ENCODE measurements at places on chromosomes 7 and 10. TPM values are rescaled to one million over a fixed set of nuclear protein-coding genes. Genes with fewer than 3 reads are reported as not detected.

DNA sequence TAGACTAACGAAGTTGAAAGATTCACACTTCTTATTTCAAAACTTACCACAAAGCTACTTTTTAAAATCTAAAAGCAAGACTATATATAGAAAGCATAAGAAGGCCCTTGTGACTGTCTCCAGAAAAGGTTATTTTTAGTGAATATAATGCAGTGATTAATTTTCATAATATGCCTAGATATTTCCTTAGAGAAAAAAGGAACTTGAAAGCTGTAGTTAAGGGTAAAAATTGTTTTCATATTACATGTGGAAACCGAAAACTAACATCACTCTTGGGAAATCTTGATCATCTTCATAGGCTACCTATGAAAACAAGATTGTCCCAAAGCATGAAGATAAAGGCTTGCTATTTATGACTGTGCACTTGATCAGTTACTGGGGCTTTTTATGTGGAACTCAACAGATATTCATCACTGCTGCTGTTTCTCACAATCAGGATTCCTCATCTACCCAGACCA, 223.2 kb downstream of the SH2D4B start:
- no peak overlapping the region for H3K27ac ChIP-seq
- no peaks in the 10 kb centered on the region for H3K27me3 ChIP-seq
- no peaks in the 10 kb centered on the region for H3K4me1 ChIP-seq
- no peaks in the 10 kb centered on the region for H3K36me3 ChIP-seq
- DNase-seq = no peak
- no peak overlapping the region for H3K4me3 ChIP-seq

Gene CPN1
- total RNA-seq = not detected

GRCh38 chr7:45601816-45602540, 27.8 kb downstream of the ADCY1 start:
- no peaks in the 10 kb centered on the region for H3K36me3 ChIP-seq
- no peak overlapping the region for H3K4me3 ChIP-seq
- DNase-seq = peak; percentile 53
- no peaks in the 10 kb centered on the region for H3K4me1 ChIP-seq

DNA sequence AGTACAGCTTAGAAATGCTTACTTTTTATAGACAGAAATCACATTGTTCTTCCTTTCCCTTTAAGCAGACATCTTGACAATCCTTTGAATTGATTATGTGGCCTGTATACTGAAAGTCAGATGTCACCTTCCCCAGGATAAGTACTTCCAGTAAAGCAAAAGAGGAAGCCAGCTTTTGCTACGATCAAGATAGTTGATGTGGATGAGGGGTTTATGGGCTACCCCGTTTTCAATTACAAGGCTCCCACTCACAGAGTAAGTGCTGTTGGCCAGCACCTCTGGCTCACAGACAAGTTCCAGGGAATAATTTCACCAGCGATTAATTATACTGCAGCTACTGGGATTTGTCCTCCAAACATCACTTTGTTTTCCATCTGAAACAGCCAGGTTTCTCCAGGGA, 95.1 kb upstream of the SAMD8 start:
- H3K4me3 ChIP-seq = no peak overlapping the region
- no peak for DNase-seq
- peaks cover 11% of the 10 kb centered on the region for H3K36me3 ChIP-seq
- no peaks in the 10 kb centered on the region for H3K27me3 ChIP-seq

DNA sequence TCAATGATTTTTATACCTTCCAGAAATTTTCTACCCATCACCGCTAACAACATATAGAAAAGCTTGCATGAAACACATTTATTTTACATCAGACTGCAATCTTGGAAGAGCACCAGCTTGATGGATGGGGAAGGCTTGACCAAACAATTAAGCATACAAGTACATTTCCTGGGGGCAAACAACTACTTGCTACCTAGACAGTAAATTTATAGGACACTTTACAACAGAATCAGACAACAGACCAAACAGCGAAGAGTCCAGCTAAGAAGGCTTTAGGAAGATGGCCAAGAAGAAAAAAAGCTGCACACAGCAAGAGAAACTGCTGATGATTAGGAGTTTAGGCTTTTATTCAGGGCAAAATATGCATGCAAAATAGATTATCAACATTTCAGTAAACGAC, 8.0 kb downstream of the AASS start:
- no peak overlapping the region for H3K27ac ChIP-seq
- no peaks in the 10 kb centered on the region for H3K27me3 ChIP-seq
- H3K36me3 ChIP-seq = no peaks in the 10 kb centered on the region
- H3K4me1 ChIP-seq = peaks cover 10% of the 10 kb centered on the region
- no peak for DNase-seq
- no peak overlapping the region for H3K4me3 ChIP-seq

Gene ITPRID1
- total RNA-seq = not detected

Gene SLC25A40
- total RNA-seq = 32.2 TPM

Gene MKI67
- 2.1 TPM for total RNA-seq

Gene ADO
- 16.5 TPM for total RNA-seq

Gene SPACDR
- 1.8 TPM for total RNA-seq

DNA sequence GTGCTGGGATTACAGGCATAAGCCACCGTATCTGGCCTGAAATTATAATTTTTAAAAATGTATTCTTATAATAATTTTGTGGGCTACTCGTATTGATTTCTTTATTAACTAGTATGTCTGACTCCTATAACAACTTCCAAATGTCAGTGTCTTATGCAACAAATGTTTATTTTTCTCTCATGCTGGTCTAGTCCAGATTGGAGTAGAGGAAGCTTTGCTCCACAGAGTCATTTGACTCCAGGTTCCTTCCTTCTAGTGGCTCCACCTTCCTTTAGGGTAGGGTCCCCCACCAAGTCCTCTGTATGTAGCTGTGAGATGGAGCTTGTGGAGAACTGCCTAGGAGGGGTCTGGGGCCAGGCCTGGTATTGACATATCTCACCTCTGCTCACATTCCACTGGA, 8.7 kb downstream of the CEP55 start:
- H3K27ac ChIP-seq = no peak overlapping the region
- H3K4me3 ChIP-seq = no peak overlapping the region
- no peaks in the 10 kb centered on the region for H3K27me3 ChIP-seq
- no peak for DNase-seq
- no peaks in the 10 kb centered on the region for H3K36me3 ChIP-seq
- no peaks in the 10 kb centered on the region for H3K4me1 ChIP-seq

GRCh38 chr10:124341768-124342135, 77.0 kb downstream of the OAT start:
- no peak overlapping the region for H3K4me3 ChIP-seq
- H3K27me3 ChIP-seq = no peaks in the 10 kb centered on the region

GRCh38 chr7:121831351-121831750, 41.6 kb upstream of the PTPRZ1 start:
- no peaks in the 10 kb centered on the region for H3K27me3 ChIP-seq
- no peaks in the 10 kb centered on the region for H3K36me3 ChIP-seq
- H3K27ac ChIP-seq = no peak overlapping the region
- no peak for DNase-seq
- no peak overlapping the region for H3K4me3 ChIP-seq

GRCh38 chr7:77619314-77619713, 76.9 kb upstream of the RSBN1L start:
- no peak overlapping the region for H3K4me3 ChIP-seq
- no peaks in the 10 kb centered on the region for H3K27me3 ChIP-seq
- DNase-seq = no peak
- no peak overlapping the region for H3K27ac ChIP-seq
- peaks cover 97% of the 10 kb centered on the region for H3K36me3 ChIP-seq
- no peaks in the 10 kb centered on the region for H3K4me1 ChIP-seq

GRCh38 chr7:126453104-126453503, 799.6 kb downstream of the GRM8 start:
- DNase-seq = no peak
- H3K27me3 ChIP-seq = no peaks in the 10 kb centered on the region
- no peaks in the 10 kb centered on the region for H3K4me1 ChIP-seq
- H3K27ac ChIP-seq = no peak overlapping the region
- no peak overlapping the region for H3K4me3 ChIP-seq

DNA sequence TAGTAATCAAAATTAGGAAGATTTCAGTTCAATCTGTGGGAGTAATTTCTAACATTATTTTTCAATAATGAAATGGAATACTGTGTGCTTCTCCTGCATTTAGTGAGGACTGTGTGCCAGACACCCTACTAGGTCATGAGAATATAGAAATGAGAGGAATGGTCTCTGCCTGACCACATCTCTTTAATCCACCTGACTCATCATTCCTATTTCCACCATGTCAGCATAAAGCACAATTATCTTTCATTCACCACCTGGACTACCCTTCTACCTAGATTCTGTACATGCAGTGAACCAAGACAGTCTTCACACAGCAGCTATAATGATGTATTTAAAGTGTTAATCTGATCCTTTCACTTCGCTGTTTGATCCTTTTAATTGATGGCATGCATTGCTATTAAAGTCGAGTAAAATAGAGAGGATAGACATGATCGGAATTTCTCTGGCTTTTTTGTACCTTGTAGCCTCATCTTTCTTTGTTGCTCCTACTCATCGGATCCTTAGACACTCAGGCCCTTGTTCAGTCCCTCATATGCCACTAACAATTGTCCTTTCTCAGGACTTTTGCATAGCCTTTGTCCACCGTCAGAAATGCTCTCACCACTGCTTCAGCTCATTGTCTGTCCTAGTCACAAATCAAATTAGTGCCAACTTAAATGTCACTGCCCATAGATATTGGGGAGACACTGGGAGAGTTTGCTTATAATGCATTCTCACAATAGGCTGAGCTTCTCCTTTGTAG, 1037.1 kb downstream of the REEP3 start:
- no peak for DNase-seq
- no peak overlapping the region for H3K4me3 ChIP-seq
- H3K27ac ChIP-seq = no peak overlapping the region

DNA sequence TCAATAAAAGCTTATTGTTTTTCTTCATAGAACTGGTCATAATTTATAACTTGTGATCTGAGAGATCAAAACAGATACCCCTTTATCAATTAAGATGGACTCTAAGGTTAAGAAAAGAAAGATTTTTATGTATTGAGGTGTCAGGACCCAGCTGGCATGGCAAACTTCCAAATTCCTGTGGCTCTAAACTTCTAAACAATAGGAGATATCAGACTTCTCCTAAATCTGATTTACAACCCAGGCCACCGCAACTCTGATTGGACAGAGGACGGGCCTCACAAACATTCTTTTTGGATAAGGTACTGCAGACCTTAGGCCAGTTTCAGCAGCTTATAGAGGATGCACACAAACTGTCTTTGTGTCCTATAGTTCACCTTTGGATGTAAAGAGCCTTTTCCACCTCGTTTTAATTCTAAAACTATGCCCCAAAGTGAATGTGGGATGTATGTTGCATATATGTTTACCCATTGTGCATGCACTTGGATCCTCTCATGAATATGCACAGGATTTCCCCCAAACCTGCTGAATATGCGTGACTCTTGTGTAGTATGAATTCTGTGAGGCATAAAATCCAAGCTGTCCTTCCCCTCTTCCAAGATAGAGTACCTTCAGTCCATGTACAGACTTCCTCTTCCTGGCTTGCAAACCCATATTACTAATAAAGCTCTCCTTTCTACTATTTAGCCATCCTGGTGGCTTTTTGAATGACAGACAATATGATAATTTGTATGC, 69.0 kb downstream of the ELMO1 start:
- no peaks in the 10 kb centered on the region for H3K27me3 ChIP-seq
- H3K4me1 ChIP-seq = no peaks in the 10 kb centered on the region
- no peak overlapping the region for H3K27ac ChIP-seq
- no peaks in the 10 kb centered on the region for H3K36me3 ChIP-seq
- DNase-seq = no peak

Gene JCAD
- total RNA-seq = 67.6 TPM

Gene SUFU
- 13.5 TPM for total RNA-seq

GRCh38 chr7:104371980-104372357, 43.6 kb downstream of the LHFPL3 start:
- no peak overlapping the region for H3K4me3 ChIP-seq
- no peak overlapping the region for H3K27ac ChIP-seq
- no peaks in the 10 kb centered on the region for H3K27me3 ChIP-seq

GRCh38 chr7:142476077-142476476, 218.2 kb upstream of the PRSS58 start:
- H3K27ac ChIP-seq = no peak overlapping the region
- no peaks in the 10 kb centered on the region for H3K36me3 ChIP-seq
- H3K4me1 ChIP-seq = no peaks in the 10 kb centered on the region
- H3K27me3 ChIP-seq = no peaks in the 10 kb centered on the region
- no peak overlapping the region for H3K4me3 ChIP-seq
- DNase-seq = no peak

- H3K27ac ChIP-seq = no peak overlapping the region
- H3K36me3 ChIP-seq = no peaks in the 10 kb centered on the region
- H3K27me3 ChIP-seq = peaks cover 17% of the 10 kb centered on the region
- no peak overlapping the region for H3K4me3 ChIP-seq
Observed at GRCh38 chr10:21522631-21523406, 2.7 kb downstream of the SKIDA1 start.

Gene CYCS
- total RNA-seq = 72.8 TPM

DNA sequence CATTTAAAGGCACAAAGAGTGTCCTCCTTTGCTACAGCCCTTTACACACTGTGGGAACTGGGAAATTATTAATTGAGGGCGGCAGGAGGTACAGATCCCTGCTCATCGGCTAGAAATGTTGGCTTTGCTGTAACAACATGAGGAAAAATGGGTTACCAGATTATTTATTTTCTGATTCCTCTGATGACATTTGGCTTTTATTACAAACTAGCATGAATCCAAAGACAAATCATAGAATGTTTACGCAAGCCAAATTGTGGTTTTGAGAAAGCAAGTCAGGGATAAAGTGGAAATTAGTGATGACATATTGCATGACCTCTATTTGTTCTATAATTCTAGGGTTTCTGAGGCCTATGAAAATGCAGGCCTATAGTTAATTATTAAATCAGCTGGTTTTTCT, 126.1 kb upstream of the TMEM196 start:
- no peak overlapping the region for H3K27ac ChIP-seq
- H3K4me3 ChIP-seq = no peak overlapping the region
- H3K4me1 ChIP-seq = no peaks in the 10 kb centered on the region
- H3K36me3 ChIP-seq = no peaks in the 10 kb centered on the region
- H3K27me3 ChIP-seq = no peaks in the 10 kb centered on the region

Gene DNAJC1
- 32.7 TPM for total RNA-seq

DNA sequence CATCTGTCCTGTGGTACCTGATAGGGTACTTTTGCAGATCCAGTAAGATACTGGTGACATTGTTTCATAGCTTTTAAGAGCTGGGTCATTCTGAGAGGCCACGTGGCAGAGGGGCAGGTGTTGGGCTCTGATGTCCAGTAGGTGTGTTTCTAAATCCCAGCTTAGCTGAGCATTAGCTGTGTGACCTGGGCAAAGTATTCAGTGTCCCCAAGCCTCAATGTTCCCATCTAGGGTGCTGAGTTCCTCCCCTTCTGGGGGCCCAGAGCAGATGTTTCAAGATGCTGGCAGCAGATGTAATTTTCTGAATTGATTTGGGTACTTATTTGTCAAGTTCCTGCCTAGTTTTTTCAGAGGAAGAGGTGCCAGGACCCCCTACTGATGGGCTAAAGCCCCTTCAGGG, 52.9 kb downstream of the NEURL1 start:
- H3K4me1 ChIP-seq = peaks cover 6% of the 10 kb centered on the region
- H3K27ac ChIP-seq = no peak overlapping the region
- DNase-seq = peak; percentile 28
- no peaks in the 10 kb centered on the region for H3K27me3 ChIP-seq
- no peaks in the 10 kb centered on the region for H3K36me3 ChIP-seq
- H3K4me3 ChIP-seq = no peak overlapping the region

Gene SPOCK2
- total RNA-seq = 187 TPM

- H3K4me1 ChIP-seq = no peaks in the 10 kb centered on the region
- H3K27me3 ChIP-seq = no peaks in the 10 kb centered on the region
- no peak overlapping the region for H3K4me3 ChIP-seq
Observed at GRCh38 chr10:8586504-8586903, 532.0 kb downstream of the GATA3 start.

- H3K4me1 ChIP-seq = no peaks in the 10 kb centered on the region
- no peak for DNase-seq
- no peak overlapping the region for H3K4me3 ChIP-seq
- H3K36me3 ChIP-seq = no peaks in the 10 kb centered on the region
- H3K27me3 ChIP-seq = no peaks in the 10 kb centered on the region
- H3K27ac ChIP-seq = no peak overlapping the region
Observed at GRCh38 chr10:94680544-94680943, 3.0 kb upstream of the CYP2C18 start.

Gene NPY4R
- not detected for total RNA-seq
